ENCODE measurements at places on chromosomes 12 and 14.

DNA sequence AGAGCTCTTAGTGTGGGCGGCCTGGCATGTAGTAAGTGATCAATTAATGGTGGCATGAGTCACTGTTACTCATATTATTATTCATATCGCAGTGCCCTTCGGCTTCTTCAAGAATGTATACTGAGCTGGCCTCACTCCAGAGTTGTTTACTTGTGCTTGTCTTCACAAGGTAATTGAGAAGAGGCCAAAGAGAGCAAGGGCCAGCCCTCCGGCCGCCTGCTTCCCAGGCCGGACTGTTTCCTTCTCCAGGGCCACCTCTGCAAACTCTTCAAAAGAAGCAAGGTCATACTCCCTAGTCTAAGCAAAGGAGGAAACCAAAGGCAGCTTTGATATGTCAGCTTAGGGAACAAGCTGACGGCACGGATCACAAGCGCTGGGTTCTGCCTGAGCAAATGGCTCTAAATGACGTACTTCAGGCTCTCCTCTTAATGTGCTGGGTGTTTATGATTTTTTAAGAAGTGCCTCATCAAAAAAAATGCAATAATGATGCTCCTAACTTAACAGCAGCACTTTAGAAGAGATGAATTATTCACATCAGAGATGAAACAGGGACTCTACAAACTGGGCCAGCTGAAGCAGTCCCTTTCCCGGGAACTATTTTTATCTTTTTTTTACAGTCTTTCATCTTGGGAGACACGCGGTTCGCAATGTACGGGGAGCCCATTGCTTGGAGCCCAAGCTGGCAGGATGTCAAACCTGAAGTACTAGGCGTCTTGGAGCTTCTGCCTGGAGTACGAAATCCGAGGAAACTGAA is 65.6 kb upstream of the DLK1 start:
- DNase-seq: no peak

DNA sequence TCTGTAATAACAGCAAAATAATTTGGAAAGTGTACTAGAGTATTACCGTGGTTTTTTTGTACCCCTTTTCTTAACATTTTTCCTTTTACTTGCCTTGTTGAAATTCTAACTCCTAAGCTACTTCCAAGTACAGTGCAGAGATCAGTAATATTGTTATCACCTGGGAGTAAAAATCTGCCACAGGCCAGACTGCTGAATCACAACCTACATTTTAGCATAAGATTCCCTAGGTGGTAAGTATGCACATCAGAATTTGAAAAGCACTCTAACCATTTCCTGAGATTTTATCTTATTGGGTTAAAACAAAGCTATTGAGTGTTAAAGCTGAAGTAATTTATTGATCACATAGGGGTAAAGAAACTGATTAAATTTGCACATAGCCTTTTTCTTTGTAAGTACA is 55.2 kb upstream of the KCNH3 start:
- no peak for DNase-seq

DNA sequence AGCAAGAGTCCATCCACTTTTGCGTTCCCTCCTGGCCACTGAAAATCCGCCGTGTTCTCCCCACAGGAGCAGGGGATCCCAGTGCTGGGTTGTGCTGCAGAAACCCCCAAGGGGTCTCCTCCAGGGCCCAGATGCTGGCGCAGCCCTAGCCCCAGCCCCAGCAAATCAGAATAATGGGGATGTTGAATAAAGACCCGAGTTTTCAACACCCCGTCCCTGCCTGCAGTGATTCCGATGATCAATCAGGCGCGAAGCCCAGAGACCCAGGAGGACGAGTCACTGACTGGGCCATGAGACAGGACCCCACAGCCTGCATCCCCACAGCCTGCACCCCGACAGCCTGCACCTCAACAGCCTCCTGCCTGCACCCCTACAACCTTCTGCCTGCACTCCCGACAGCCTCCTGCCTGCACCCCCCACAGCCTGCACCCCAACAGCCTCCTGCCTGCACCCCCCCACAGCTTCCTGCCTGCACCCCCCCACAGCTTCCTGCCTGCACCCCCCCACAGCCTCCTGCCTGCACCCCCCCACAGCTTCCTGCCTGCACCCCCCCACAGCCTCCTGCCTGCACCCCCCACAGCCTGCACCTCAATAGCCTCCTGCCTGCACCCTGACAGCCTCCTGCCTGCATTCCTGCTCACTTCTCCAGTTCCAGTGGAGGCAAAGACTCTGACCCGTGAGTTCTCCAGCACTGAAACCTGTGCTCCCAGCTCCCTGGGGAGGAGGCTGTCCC is 37.2 kb downstream of the TNFAIP2 start:
- DNase-seq: no peak

DNA sequence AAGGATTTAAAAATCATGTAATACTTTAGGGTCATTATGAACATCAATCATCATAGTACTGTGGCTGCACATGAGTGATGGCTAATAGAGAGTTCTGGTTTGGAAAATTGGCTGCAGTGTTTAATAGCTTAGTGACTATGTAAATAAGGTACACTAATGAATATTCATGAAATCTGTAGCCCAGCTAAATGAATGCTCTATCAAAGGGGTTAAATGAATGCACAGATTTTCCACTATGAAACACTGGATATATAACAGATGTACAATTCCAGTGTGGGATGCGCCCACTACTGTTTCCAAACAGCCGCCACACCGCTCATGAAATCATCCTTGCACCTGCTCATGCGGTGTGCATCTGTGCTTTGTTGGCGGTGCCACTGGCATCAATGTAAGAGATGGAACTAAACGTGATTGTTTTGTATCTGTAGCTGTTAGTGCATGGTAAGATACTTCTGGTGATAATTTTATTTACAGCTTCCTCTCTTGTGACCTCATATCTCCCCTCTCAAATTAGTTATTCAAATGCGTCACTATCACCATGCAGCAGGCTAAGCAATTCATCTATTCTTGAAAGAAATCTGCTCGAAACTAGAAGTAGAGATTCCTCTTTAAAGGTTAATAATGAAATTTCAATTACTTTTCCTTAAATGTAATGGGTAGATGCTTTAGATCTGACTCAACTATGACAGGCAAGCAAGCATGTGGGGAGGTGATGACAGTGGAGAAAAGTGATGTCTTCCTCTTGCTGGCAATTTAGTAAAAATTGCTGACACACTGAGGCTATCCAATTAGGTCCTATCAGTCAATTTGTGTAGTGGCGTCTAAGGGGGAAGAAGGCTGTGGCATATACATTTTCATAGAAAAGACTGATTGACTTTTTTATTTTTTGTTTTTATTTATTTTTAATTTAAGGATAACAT is 433.6 kb downstream of the AEBP2 start:
- no peak for DNase-seq

DNA sequence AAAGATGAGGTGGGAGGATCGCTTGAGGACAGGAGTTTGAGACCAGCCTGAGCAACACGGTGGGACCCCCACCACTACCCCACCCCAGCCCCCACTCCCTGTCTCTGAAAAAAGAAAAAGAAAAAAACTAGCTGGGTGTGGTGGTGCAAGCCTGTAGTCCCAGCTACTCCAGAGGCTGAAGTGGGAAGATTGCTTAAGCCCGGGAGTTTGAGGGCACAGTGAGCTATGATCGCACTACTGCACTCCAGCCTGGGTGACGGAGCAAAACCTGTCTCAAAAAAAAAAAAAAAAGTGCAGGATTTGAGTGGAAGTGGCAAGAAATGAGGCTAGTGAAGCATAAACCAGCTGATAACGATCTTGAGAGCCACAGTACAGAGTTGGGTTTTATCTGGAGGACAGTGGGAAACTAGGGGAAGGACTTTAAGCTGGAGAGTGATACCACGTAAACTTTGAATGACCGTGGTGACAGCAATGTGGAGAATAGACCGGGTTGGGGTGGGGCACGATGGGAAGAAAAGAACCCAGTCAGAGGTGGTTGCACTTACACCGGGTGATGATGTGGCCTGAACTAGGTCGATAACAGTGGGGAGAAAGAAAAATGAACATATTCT is 85.3 kb downstream of the TMEM260 start:
- DNase-seq: no peak

- DNase-seq: no peak
Observed at GRCh38 chr12:25853316-25854095, 105.0 kb upstream of the RASSF8 start.

- no peak for DNase-seq
Observed at GRCh38 chr12:27797301-27798025, 17.4 kb upstream of the MANSC4 start.

- no peak for DNase-seq
Observed at GRCh38 chr14:89858089-89858488, 96.4 kb downstream of the EFCAB11 start.

- no peak for DNase-seq
Observed at GRCh38 chr12:127539226-127539858, 727.6 kb upstream of the TMEM132C start.

DNA sequence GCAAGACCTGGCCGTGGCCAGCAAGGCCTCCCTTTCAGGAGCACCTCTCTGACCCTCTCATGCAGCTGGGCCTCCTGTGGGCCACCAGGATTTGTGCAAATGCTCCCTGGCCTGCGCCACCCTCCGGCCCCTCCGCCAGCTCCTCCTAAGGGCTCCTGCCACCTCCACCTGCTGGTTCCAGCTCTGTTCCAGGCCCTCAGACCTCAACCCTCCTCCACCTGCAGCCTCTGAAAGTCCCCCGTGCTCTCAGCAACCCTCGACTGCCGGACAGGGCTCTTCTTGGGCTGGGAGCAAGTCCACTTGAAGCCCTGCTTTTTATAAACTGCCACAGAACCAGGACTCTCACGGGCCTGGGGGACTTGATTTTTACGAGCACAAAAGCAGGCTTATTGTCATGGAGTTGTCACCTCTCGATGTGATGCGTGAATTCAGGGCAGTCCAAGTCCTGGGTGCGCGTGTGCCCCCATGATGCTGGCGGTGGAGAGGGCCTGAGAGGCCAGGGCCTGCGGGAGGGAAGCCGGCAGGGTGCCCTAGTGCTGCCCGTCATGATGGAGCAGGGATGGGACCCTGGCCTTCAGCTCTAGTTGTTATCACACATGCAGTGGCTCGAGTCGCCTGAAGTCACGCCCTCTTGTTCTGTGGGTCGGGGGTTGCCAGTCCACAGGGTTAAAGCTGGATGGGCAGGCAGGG is 9.1 kb downstream of the TEDC1 start:
- no peak for DNase-seq

DNA sequence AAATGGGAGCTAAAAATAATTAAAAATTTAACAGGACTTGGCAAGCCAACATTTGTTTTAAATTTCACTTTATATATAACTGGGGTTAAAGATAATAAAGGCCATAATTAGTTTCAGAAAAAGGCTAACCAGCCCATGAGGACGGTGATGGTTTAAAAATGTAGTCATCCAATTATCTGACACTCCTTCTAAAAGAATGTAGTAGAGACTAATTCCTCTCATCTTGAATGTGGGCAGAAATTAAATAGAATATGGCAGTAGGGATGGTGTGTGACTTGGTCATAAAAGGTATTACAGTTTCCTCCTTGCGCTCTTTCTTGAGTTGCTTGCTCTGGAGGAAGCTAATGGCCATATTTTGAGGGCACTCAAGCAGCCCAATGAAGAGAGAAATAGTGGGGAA is 49.1 kb upstream of the PTPRB start:
- no peak for DNase-seq

DNA sequence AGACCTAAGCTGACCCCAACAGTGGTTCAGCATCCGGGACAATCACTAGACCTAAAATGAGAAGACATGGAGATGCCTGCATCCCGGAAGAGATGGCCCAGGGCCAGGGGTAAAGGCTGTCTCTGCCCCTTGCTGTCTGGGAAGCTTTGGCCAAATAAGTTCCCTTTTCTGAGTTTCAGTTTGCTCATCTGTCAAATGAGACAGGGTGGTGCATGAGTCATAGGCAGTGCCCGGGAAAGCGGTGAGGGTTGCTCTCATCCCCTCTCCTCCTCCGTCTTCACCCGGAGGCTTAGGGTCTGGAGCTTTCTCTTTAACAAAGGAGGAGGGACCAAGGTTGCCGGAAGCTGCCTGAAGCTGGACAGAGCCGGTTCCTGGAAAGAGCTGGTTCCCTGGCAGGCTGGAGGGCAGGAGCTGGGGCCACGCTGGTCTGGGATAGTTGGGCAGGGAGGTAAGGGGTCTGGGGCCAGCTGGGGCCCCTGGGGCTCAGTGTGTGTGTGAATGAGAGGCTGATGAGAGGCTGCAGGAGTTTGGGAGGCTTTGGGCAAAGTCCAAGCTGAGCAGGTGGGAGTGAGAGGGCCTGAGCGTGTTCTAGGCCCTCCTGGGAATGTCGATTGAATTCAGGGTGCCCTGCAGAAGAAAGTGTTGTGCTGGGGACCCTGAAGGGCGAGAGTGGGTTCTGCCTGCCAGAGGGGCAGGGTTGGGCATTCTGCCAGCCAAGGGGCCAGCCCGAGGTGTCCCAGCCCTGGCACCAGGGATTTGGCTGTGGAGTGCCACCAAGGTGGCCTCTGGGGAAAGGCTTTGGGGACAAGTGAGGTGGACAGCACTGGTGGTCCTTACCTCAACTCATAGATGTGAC is at the start of gene SDSL:
Gene SDSL (plus strand): TSS at position 351 of the 856 bp plus-strand sequence. CDS start 5,603 bp downstream, outside the sequence.
- no peak for DNase-seq

GRCh38 chr14:89175881-89176799 is 240.9 kb downstream of the FOXN3 start:
- DNase-seq: no peak

DNA sequence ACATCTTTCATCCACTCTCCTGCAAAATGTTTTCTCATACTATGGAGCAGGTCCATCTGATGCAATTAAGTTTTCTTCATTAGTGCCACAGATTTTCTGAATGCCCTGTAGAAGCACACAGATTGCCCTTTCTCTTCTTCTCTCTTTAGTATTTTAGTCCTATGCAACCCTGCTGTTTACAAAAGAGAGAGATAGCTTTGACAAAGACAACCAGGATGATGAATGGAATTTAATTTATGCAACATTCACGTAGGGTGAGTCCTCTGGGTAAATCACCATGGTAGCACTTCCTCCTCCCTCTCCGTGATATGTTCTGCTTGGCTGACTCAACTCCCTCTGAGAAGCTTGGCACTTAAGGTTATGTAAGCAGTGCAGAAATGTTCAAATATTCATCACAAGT is 400.9 kb upstream of the PDE3A start:
- DNase-seq: no peak

- DNase-seq: peak; percentile 89
Observed at GRCh38 chr14:65927931-65928356, 515.4 kb downstream of the FUT8 start.

- no peak for DNase-seq
Observed at GRCh38 chr12:16048511-16048910, 137.4 kb downstream of the DERA start.

DNA sequence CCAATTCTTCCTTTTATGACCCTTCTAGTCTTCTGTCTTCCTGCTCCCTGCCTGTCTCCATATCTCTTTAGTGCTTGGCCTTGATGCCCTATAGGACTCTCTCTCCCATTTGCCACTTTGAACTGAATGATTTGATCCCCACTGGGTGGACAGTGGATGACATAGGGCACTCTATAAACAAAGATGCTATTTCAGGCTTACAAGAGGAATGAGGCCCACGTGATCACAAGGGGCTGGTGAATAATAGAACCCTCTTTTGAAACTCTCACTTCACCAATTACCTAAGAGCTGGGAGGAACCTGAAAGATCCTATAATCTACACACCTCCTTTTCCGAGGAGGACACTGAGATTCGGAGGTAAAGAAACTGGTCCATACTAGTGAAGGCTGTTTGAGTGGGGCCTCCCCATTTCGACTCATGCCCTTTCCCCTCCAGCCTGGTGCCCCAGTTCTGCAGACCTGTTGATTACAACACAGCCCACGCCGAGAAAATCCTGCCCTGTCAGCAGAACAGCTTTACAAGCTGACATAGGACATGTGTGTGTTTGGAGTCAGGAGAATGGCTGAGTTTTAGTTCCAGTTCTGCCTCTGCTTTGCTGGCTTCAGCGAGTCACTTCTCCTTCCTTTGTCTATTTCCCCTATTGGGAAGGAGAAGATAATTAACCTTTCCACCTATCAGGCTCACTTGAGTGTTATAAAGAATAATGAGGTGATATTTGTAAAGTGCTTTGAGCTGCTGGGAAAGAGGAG is 400.3 kb downstream of the ZFP36L1 start:
- DNase-seq: no peak
